ENCODE measurements at places on chromosomes 5 and 9. TPM values are rescaled to one million over a fixed set of nuclear protein-coding genes. Genes with fewer than 3 reads are reported as not detected.

The FOXD4L3 gene
- not detected for total RNA-seq

The NME5 gene
- 3.7 TPM for total RNA-seq

The SPATA31D4 gene
- total RNA-seq: not detected

The TMEM174 gene
- total RNA-seq: not detected

The KIF4B gene
- total RNA-seq: not detected

The STKLD1 gene
- 0.45 TPM for total RNA-seq

The ERAP2 gene
- total RNA-seq: 4.9 TPM

The TEK gene
- total RNA-seq: 24.5 TPM

The EPB41L4B gene
- 5.8 TPM for total RNA-seq

The ARRDC1 gene
- 13.9 TPM for total RNA-seq

The ECM2 gene
- total RNA-seq: 7.9 TPM

The PTGER4 gene
- total RNA-seq: 13.0 TPM

The TUSC1 gene
- total RNA-seq: 13.8 TPM

The HTR4 gene
- total RNA-seq: 0.30 TPM

The WNK2 gene
- 157 TPM for total RNA-seq

The OSMR gene
- 9.8 TPM for total RNA-seq

The PARP8 gene
- 9.9 TPM for total RNA-seq

The TAF11L5 gene
- total RNA-seq: not detected

The PCDHB8 gene
- 2.2 TPM for total RNA-seq

The IRX2 gene
- total RNA-seq: 6.0 TPM

The RNF130 gene
- total RNA-seq: 26.2 TPM

The CSF1R gene
- total RNA-seq: 8.0 TPM

The RETREG1 gene
- total RNA-seq: 213 TPM

The NEURL1B gene
- total RNA-seq: 24.4 TPM

The MYOT gene
- 11.3 TPM for total RNA-seq

The ANKDD1B gene
- 0.10 TPM for total RNA-seq

The ENHO gene
- total RNA-seq: 0.64 TPM

The CDKN2A gene
- total RNA-seq: 0.45 TPM

The WNT8A gene
- total RNA-seq: not detected

The DMRT3 gene
- total RNA-seq: not detected

The PCDHGA5 gene
- total RNA-seq: 9.7 TPM

The DBH gene
- not detected for total RNA-seq

The RNF38 gene
- total RNA-seq: 26.7 TPM

The PCDHB11 gene
- 1.4 TPM for total RNA-seq

The ESM1 gene
- 1.4 TPM for total RNA-seq

The FAM114A2 gene
- 39.2 TPM for total RNA-seq

The CTNND2 gene
- total RNA-seq: 29.6 TPM
